CD4-positive, alpha-beta T cell treated with Interleukin-10 for 1 hour (primary cell): ENCODE measurements at places on chromosomes 6 and 20.
A peak's percentile ranks its signal among the peaks of the same experiment; 100 is the strongest.

DNA sequence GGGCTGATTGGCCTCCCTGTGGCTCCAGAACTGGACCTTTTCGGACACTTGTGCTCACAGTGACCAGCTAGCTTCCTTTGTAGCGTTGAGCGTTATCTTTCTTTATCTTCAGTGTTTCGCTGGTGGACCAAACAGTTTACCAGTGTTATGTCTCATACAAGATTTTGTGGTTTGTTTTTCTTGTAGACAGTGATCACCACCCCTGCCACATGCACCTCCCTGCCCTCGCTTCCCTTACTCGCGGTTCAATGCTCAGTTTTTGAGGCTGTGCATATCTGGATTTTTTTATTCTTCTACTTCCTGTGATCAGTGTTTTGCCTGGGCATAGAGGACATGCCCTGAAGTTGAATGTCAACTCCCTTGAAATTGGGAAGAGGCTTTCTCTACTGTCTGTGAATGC, 16.4 kb downstream of the MYT1 start:
- peak; percentile 4 for DNase-seq

DNA sequence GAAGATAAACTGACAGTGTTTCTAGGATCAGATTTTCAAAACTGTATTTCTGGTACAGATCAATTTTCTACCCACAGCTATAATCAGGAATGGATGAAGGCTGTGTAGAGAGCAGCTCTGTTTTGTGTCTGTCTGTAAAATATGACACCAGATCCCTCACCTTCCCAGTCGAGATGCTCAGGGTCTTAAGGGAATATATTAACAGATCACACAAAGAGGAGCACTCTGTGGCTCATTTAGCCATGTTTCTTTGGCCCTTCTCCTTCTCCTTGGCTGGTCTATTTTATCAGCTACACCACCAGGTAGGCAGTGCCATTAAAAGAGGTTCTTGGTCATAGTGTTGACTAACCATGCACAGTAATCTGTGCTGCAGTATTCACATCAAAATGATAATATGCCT, 82.6 kb downstream of the PREP start:
- DNase-seq, result no peak

DNA sequence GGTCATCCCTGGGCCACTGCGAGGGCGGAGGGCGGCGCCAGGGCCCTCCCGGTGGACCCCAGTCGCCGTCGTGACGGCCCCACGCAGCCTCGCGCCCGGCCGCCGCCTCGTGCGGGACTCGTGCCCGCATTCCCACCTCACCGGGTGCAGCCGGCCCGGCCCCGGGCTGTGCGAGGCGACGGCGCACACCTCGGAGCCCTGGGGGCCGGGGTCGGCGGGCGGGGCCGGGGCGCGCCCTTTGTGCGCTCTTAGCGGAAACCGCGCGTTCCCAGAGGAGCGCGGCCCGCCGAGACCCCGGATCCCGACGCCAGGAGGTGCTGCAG, 5.5 kb upstream of the DLL1 start:
- no peak for DNase-seq

DNA sequence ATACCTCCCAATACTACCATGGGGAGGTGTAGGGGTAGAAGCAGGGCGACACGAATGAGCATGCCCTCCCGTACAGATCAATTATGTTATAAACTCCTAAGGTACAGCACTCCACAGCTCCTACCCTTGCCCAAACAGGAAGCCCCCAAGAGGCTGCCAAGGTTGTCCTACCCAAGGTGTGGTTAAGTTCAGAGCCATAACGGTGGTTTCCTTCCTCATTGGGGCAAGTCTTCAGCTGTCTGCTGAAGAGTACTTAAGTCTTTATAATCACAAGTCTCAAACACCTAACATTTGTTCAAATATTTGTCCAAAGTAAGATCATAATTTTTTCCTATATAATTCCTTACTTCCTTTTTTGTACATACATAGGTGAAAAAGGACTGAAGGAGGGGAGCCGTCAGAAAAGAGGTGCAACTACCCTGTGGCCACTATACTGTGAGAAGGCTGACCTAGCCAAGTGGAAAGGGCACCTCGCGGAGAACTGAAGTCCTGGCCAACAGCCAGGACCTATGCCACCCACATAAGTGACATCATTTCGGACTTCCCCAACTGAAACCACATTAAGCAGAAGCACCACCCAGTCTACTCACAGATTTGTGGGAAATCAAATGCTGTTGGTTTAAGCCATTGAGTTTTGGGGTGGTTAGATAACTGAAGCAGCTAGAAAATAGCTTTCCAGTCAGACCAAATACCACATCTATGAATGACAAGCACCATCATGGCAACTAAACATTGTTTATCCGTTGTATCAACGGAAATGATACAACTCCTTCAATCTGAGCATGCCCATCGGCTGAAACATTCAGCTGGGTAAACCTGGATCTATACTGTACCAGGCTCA, 2.9 kb upstream of the RAB22A start:
- DNase-seq, result peak; percentile 94

DNA sequence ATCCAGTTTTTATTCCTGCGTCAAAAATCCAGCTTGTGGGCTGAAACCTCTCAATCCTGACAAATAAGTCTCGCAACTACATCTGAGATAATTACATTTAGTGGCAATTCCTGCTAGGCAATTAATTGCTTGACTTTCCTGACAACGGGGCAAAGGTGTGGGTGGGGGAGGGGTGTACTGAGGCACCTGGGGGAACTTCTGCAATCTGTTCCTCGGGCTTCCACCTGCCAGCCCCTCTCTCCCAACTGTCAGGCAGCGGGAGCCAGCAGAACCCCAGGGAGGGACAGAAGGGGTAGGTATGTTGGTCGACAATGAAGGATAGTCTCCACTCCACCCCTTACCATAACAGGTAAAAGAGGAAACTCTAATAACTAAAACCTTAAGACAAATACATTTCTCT, 6.8 kb downstream of the C6orf52 start:
- DNase-seq, result no peak

DNA sequence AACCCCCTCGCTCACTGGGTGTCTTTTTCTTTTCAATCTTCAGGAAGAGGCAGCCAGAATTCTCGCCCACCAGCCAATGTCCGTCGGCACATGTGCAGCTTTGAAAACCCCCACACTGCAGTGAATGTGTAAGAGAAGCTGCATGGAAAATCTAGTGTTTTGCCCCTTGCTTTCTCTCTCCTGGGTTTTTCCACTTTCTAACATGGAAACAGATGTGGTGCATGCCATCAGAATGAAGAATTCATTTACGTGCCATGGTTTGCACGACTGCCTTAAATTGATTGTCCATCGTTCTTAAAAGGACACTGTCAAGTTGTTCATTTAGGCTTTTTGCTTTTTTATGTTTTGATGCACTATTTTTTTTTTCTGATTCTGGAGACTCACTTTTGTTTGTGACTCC, 117.1 kb upstream of the RAB32 start:
- no peak for DNase-seq

DNA sequence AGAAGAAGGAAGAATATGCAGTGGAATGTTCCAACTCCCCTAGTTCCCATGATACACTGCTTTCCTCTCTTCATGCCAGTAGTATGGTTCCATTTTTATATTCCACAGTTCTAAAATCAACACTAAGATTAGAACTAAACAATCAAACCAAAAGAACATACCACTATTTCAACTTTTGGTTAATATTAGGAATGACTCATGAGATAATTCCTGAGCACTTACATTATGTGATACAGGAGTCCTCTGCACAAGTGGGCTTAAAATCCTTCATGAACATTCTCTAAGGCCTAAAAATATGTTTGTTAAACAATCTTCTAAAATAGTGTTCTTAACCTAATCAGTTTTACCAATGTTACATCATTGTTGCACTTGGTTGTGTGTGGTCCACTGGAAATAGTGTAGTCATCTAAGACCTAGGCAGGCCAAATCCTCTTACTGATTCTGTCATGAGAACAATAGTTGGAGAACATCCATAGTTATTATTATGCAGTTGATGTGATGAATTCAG, 30.3 kb upstream of the RCAN2 start:
- DNase-seq, result no peak

GRCh38 chr6:79385333-79385732, 150.9 kb upstream of the HMGN3 start:
- no peak for DNase-seq

DNA sequence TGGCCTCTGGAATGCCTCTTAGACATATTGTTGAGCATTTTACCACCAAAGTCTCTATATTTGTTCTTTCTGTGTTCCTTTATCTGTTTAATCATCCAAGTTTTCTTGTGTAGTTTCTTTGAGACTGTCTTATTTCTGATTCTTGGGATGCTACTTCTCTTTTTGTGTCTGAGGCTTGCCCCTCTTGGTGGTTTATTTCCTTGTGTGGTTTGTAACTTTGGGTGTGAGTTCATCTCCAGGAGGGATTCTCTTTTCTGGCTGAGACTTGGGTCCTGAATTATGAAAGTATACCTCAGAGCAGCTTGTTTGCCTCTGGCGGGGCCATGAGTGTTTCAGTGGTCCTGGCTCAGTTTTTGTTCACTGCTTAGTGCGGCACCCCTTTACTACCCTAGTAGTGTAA, 33.9 kb downstream of the PPARD start:
- no peak for DNase-seq

- no peak for DNase-seq
Observed at GRCh38 chr20:10673176-10673841, 490 bp downstream of the JAG1 start.

GRCh38 chr20:19885939-19886660, 128.0 kb downstream of the RIN2 start:
- DNase-seq, result no peak

GRCh38 chr20:9397928-9398327, 116.5 kb upstream of the LAMP5 start:
- peak; percentile 3 for DNase-seq

DNA sequence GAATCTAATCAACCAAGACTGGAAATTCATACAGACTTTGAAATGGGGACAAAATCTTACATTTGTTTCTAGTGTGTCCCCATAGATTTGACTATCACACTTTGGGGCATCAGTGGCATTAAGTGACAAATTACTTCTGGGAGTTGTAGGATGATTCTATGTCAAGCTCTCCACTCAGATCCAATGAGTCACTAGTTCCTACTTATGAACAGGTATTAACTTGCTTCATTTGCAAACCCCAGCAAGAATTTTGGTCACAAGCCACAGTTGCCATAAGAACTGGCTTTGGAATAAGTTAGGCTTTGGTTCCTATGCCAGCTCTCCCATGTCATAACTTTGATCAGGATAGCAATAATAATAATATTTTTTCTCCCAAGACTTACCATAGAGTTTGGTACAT, 77.6 kb upstream of the PTPRK start:
- DNase-seq, result no peak

DNA sequence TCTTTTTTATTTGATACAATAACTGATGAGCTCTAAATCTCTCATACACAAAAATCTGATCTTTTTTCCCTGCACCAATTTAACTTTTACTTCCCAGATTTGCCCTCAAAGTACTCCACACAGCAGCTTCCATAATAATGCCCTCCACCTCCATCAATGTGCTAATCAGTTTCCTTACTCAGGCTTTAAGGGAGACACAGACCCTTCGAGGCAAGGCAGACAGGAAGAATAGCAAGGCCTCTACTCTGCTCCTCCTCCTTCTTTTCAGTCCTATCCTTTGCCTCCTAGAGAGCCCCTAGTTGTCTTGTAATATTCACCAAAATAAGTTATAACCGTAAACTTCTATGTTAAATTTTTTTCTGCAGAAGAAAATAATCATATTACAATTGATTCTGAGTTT, 444.9 kb upstream of the RNF217 start:
- DNase-seq, result no peak

DNA sequence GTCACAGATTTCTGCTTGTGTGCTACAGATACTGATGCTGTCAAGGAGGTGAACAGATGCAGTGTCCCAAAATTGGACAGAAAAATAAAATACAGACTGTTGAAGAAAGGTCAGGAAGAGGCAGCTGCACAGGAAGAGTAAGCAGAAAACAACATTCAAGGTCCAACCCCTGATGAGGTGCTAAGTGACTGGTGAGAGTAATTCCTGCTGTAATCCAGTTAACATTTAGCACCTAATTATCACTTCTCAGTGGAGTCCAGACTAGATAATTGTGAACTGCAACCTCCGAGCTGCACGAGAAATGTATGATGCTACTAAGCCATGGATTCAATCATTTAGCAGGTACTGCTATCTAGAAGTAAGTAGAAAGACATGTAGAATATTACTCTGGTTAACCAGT, 36.3 kb upstream of the NRSN1 start:
- DNase-seq, result no peak

- DNase-seq, result no peak
Observed at GRCh38 chr6:11921017-11921438, 91.1 kb upstream of the HIVEP1 start.

DNA sequence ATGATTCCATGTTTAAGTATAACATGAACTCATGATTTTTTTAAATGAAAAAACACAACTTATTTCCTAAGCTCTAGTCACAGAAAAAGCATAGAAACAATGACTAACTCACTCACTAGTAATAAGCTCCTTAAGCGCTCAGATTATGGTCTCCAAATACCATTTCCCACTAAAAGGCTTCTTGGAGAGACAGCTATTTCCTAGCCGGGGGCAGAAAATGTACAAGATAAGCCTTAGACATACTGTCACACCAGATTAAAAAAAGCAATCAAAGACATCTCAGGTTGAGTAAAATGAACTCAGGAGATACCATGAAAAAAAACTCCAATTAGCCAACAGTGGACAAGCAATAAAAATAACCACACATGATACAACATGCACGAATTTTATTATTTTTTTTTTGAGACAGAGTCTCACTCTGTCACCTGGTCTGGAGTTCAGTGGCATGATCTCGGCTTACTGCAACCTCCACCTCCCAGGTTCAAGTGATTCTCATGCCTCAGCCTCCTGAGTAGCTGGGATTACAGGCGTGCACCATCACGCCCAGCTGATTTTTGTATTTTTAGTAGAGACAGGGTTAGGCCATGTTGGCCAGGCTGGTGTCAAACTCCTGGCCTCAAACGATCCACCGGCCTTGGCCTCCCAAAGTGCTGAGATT, 14.9 kb downstream of the SRPK1 start:
- no peak for DNase-seq

DNA sequence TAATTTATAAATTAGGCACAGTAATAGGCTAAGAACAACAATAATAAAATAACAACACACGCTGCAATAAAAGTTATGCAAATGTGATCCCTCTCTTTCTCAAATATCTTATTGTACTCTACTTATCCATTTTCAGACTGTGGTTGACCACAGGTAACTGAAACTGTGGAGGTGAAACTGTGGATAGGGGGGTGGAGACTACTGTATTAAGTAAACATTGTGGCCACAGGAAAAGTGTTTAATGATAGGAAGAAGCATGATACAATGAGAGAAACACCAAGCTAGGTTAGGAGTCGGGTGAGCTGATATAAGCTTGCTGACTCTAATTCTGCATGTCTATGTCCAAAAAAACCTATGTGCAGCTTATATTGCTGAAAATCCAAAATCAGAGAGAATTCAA, 23.0 kb downstream of the NHLRC1 start:
- no peak for DNase-seq

GRCh38 chr6:170367241-170367640, 60.7 kb downstream of the FAM120B start:
- no peak for DNase-seq

GRCh38 chr6:154428897-154429296, 72.3 kb upstream of the IPCEF1 start:
- DNase-seq, result no peak

- no peak for DNase-seq
Observed at GRCh38 chr6:33989016-33989854, 156.7 kb downstream of the GRM4 start.
